ENCODE measurements at places on chromosomes 3 and 15. TPM values are rescaled to one million over a fixed set of nuclear protein-coding genes. Genes with fewer than 3 reads are reported as not detected.

Gene GREM1
- 1.1 TPM for total RNA-seq

Gene DUOXA2
- not detected for total RNA-seq

DNA sequence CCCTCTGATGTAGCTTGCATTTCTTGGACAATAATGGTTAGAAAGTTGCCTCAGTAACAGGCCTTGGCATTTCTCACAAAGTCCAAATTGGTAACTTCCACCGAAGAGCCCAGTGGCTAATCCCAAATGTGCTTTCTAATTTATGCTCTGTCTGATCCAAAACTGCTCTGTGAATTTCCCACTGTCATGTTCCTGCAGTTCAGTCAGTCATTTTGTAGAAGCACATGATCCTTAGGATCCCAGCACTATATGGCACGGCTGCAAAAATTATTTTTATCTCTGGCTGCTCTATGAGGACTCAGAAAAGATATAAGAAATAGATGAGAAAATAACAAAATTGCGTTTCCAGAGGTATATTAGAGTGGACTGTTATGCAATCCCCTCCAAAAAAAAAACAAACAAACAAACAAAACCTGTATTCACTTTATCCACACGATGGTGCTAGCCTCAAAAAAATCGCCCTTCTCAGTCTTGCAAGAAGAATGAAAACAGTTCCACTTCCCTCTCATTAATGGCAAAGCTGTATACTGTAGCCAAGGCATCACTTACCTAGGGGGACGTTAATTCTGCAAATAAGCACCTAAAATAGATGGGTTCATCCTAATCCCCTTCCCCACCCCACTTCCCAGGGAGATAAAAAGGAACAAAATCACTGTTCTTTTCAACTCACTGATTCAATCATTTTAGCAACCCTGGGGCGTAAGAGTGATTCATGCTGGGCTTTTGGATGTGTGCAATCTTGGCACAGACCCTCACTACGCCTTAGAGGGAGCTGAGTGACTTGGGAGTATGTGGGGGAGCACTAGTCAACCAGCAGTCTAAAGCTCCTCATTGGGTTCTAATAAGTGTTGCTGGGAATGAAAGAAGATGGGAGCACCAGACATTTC lies 61.3 kb downstream of the TMCO5A start:
- no peak for DNase-seq

GRCh38 chr3:164890061-164890460 lies 188.2 kb downstream of the SI start:
- no peak for DNase-seq

DNA sequence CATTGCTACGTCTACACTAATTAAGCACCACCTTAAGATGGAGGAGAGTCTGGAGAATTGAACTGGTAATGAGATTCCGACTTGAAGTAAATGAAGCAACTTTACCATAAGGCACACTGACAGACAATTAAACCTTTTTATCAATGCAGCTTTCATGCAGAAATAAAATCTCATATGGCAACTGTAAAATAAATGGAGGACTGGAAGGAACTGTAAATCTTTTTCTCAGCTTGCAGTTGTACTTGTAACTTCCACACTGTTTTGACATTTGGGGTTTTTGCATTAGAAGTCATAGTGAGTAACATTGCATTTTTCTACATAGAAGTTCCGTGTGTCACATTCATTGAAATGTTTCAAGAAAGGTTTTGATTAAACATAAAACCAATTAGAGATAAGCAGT lies 705.3 kb downstream of the NLGN1 start:
- DNase-seq: no peak

- no peak for DNase-seq
Measured at GRCh38 chr3:171295484-171296373, 164.5 kb downstream of the TNIK start.

DNA sequence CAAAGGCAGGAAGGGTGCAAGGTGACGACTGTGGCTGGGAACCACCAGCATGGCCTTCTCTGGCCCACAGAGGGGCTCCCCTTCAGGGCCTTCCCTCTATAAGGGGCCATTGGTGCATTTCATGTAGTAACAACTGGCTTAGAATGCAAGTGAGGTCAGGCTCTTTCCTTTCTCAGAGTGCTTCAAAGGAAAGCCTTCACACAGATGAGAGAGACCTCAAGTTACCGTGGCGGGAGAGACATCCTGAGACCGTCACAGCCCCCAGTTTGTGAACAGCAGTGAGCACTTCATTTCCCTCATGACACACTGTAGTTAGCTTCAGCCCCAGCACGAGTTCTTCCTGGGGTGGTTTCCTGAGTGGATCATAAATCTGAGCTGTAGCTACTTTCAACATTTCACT lies 96.6 kb upstream of the LIMD1 start:
- no peak for DNase-seq

- no peak for DNase-seq
Measured at GRCh38 chr3:131067983-131068382, 41.3 kb downstream of the NEK11 start.

All from spleen (tissue), 13 donors.